ENCODE measurements at places on chromosomes 16 and 17.

GRCh38 chr16:87161822-87162676 lies 155.1 kb downstream of the C16orf95 start:
- DNase-seq, result no peak

GRCh38 chr17:80892019-80892855 lies 99.4 kb upstream of the CHMP6 start:
- DNase-seq, result no peak

DNA sequence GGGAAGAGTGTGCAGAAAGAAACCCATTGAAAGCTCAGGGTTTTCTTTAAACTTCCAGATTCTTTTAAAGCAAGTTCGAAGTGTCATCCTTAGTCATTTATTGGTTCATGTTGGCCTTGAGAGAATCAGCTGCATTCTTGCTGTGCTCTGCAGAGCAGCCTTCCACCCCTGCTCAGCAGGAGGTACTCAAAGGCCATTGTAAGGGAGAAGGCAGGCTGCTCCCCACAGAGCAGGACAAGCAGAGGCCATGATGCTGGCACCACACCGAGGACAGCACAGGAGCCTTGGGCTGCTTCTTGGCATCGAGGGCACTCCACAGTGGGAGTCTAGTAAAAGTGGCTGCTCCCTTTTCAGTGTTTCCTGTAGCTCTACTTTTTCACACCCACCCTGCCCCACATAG lies 29.6 kb downstream of the NMT1 start:
- DNase-seq, result no peak

DNA sequence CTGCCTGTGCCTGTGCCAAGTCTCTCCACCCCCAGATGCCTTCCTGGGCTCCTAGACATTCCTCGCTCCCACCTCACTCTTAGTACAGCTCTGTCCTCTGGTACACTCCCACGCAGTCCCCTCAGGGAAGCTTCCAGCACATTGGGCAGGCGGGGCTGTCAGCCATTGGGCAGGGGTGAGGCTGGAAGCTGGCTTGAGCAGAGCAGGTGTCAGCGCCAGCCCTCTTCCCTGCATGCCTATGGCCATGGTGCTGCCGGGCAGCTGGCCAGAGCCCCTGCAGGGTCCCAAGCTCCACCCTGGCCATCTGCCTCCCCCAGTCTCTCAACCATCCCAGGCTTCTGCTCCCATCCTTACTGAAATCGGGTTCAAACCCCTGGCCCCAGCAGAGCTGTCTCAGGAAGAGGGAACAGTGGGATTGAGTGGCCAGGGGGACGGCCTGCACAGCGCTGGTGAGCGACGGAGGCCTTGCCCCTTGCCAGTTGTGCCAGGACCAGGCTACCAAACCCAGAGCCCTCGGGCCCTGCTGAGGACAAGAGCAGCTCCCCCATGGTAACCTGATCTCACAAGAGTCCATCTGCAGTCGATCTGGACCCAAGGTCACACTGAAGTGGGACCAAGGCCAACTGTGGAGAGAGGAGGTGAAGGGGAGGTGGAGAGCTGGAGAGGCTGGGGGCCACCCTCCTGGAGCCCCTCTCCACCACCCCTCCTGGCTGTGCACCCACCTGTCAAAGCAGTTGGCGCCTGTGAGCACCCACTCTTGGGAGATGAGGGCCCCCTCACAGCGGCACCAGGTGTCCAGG lies 2.4 kb upstream of the B9D1 start:
- peak; percentile 80 for DNase-seq

DNA sequence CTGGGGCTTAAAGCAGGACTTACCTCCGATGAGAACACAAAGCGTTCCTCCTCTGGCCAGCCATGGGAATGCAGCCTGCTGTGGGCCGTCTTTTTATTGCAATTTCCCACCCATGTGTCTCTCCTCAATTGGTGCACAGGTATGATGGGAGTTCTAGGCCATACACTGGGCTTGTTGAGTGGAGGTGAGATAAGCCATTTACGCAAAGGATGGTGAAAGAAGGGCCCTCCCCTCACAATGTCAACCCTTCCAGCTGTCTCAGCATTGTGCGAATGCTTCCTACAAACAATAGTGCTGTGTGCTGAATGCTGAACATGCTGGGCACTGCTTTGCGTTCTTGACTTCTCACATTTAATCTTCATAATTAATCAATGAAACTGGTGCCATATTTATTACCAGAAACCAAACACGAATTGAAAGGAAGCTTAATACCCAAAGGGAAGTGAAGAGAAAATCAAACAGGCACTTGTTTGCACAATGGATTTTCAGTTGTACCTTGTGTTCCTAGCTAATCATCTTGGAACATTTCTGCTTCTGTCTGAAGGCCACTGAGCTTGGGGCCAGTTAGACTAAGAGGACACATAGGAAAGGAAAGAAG lies at the start of gene GP2:
Gene GP2, minus strand, starts transcription at position 70 of the 598 bp plus-strand sequence. CDS start 1,082 bp downstream, outside the sequence.
- no peak for DNase-seq

GRCh38 chr17:2545393-2545792 lies 33.7 kb upstream of the METTL16 start:
- DNase-seq, result no peak

- no peak for DNase-seq
Observed at GRCh38 chr16:84141143-84141670, 3.8 kb downstream of the HSDL1 start.

GRCh38 chr16:77807-78443 lies at the start of gene MPG:
Gene MPG, plus strand, starts transcription at chr16:78225. Its CDS starts 85 bp downstream, at chr16:78310.
- DNase-seq, result no peak

All from cerebellar nuclear complex (tissue), 1 donor.